ENCODE measurements at places on chromosomes 7 and 10. TPM values are rescaled to one million over a fixed set of nuclear protein-coding genes. Genes with fewer than 3 reads are reported as not detected.

Gene KCP
- not detected for total RNA-seq

Gene WDFY4
- total RNA-seq = under 0.01 TPM

Gene MCU
- 36.9 TPM for total RNA-seq

Gene TRIM50
- total RNA-seq = not detected

Gene CYP3A5
- not detected for total RNA-seq

Gene ATRNL1
- total RNA-seq = 4.9 TPM

Gene GNG11
- 93.0 TPM for total RNA-seq

Gene MAT1A
- not detected for total RNA-seq

Gene SEMA4G
- 0.13 TPM for total RNA-seq

Gene MORN4
- total RNA-seq = 10.4 TPM

Gene MAP3K8
- 25.1 TPM for total RNA-seq

Gene ENO4
- total RNA-seq = 0.19 TPM

Gene PNLIPRP2
- not detected for total RNA-seq

Gene CAMK1D
- 6.2 TPM for total RNA-seq

Gene MARVELD1
- 29.8 TPM for total RNA-seq

Gene ITIH2
- 0.06 TPM for total RNA-seq

Gene TMEM270
- total RNA-seq = not detected
